ENCODE measurements at places on chromosomes 6 and 20.

DNA sequence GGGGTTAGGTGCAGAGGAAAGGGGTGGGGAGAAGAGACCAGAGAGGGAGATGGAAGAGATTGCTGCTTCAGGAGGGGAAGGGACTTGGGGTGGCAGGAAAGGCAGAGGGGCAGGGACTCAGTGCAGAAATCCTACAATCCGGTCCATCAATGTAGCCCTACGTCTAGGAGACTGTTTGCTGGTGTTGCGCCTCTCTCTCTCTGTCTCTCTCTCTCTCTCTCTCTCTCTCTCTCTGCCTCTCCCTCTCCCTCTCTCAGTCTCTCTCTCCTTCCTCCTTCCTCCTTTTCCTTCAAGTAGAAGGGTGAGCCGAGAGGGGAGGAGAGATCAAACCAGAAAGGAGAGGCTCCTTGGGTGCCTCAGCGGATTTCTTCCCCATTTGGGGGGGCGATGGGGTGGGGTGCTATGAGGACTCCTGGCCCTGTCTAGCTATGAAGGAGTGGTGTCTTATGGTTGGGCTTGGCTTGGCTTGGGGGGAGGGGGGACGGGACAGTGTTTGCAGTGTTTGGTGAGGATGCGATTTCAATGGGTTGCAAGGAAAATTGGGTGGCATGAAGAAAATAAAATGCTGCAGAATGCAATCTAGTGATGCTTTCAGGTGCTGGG lies 181.2 kb downstream of the TBXT start:
- no peak for DNase-seq

GRCh38 chr6:157270308-157270707 lies 53.0 kb downstream of the TMEM242 start:
- no peak for DNase-seq

DNA sequence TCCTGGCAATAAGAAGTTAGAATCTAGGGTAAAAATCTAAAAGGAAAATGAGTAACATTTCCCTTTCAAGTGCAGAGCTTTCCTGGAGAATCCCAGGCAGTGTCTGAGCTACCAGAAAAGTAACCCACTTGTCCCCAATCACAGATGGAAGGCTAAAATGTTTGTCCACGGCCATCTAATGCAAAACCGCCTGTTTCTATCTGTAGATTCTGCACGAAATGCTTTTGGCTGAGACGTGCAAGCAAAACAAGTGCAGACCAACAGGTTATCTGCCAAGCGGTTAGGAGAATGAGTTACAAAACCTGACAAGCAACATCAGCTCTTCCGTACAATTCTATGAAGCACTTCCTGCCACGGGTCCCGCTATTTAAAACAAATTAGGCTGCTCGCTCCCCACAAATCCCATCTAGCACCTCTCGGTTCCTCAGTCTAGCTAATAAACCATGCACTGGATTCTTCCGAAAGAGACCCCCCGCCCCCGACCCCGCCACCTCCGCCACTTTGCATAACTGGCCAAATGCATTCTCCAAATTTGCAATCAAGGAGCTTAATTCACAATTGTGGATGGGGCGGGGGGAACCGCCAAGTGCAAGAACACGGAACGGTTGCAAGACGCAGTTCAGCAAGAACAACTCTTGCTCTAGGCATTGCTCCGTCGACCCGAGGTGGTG lies 1.4 kb downstream of the ELOVL5 start:
- peak; percentile 29 for DNase-seq

DNA sequence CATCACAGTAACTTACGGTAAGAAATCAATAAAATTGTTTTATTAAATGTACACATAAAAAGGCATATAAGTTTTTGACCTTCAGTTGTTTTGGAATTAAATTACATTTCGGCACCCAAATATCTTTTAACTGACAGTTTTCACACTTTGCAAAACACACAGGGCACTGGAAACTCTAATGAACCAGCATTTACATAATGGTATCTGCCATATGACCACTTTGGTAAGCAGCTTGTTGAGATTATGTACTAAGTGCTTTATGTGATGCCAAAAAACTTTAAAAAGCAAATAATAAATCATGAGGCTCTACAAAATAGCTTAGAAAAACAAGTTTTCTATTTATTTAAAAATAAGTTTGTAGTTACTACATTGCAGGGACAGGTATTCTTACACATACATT lies 68.2 kb downstream of the IRAK1BP1 start:
- no peak for DNase-seq

DNA sequence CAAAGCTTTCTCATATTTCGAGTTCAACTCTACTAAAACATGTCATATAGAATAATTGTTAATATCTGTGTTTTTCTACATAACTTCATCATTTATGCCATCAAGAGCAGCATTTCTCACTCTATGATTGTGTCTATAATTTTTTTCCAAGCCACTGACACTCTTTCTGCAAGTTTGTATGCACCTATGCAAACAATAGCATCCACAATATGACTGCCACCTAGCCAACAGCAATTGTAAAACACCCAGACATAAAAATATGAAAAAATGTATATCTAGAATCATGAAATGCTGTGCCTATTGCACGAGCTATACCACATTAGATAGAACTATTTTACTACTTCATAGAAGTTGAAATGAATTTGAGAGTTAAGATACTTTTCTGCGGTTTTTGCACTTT lies 286.5 kb upstream of the MARCKS start:
- no peak for DNase-seq

DNA sequence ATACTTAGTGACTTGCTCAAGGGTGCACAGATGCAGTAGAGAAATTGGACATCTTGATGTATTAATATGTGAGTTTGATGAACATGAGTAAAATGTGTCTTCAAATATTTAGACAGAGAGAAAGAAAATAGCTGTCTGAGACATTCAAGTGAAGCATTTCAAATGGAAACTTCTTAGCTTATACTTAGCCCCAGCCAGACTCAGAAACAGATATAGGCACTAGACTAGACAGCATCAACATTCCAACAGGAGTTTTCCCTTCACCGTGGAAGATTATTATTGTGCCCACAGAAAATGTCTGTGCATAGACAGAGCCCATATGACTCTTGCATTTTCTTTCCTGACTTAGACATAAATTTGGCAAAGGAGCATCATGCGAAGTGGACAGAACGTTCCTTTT lies 443.0 kb downstream of the PLCB1 start:
- DNase-seq, result no peak

DNA sequence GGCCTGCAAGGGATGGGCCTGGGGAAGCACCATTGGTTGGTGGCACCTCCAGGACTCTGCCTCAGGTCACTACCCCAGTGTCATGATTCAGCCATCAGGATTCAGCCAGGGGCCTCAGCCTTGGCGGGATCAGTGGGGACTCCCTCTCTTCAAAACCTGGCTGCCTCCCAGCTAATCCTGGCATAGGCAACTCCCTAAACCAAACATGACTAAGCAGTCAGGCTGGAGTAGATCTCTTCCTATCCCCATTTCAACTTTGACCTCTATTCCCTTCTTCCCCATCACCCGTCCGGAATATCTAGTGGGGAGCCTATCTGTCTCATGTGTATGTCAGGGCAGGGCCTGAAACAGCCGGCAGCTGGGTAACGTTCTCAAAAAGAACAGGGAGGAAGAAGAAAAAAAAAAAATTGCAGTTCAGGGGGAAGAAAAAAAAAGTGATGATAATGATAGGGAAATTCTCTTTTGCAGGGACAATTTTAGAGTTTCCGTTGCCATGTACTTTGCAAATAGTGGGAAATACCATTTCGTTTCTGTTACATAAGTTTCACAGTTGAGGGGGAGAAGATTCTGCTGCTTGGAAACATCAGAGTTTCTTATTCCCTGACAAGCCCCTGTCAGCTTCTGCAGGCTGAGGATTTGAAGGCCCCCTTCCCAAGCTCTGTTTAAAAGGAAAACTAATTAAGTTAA lies 4.1 kb upstream of the PREX1 start:
- DNase-seq, result no peak

- DNase-seq, result no peak
Observed at GRCh38 chr6:12893036-12893435, 176.5 kb downstream of the PHACTR1 start.

DNA sequence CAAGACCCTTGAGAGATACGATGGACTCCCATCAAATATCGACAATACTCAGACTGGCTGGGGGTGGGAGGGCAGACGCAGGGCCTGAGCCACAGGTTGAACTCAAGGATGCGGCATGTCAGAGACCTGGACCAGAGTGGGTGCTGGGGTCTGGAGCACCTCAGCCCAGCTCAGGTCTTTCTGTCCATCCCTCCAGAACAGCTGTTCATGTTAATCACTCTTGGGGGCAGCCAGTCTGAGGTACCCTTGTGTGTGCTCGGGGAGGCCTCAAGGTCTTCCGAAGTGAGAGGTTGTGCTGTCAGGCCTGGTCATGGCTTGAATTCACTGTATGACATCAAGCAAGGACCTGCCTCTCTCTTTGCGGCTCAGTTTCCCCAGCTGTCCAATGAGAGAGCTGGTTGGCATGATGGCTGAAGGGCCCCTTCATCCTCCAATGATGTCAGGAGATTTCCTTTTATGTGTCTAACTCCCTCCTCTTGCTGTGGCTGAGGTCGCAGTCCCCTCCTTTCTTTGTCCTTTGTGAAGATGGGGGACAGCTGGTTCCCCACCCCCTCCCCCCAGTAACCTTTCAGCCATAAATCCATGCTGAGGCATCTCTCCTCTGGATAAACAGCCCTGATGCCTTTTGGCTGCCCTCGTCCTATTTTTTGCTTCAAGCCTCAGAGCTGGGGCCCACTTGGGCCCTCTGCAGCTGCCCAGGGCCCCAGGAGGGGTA lies 15.3 kb downstream of the MYH7B start:
- no peak for DNase-seq

DNA sequence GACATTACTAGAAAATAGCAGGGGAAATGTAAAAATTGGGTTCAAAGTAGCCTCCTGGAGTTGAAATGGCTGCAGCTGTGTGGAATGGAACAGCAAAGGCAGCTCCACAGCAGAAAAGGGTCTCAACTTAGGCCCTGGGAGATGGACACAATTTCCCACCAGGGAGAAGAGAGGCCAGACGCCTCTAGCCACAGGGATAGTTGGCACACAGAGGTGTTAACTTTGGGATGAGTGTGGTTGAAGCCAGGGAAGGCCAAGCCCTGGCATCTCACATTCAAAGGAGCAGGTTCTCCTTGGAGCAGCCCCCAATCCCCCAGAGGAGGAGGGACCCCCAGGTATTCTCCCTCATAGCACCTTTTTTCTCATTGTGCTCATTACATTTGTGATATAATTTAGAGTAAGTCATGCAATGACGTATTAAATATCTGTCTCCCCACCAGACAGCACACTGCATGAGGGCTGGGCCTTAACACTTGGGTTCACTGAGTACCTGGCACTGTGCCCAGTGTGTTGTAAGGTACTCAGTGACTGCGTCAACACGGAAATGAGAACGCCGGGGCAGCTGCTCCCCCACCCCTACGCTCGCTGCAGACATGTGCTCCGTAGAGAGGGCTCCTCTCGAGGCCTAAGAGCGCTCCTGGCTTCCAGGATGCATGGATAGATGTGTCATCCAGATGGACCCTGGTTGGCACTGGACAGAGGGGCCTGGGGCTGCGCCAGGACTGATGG lies 76.0 kb upstream of the CD93 start:
- no peak for DNase-seq

DNA sequence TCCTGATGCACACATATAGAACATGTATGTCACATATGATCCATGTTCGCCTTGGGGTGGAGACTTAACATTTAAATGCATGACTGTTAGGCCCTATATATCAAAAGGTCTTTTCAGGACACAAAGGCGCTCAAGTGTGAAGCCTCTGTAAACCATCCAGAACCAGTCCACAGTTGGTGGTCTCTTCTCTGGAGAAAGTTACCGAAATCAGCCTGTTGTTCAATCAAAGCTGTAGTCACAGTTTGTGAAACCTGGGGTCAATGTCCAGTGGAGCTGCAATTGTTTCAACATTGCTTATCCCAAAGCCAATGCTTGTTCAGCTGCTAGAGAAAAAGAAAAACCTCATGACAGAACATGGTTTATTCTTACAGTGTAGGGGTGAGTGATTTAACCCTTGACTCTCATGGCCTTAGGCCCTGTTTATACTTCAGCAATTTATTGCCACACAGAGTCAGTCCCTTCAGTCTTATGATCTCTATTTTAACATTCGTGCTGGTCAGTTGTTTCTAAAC lies 193.6 kb upstream of the CST7 start:
- no peak for DNase-seq

DNA sequence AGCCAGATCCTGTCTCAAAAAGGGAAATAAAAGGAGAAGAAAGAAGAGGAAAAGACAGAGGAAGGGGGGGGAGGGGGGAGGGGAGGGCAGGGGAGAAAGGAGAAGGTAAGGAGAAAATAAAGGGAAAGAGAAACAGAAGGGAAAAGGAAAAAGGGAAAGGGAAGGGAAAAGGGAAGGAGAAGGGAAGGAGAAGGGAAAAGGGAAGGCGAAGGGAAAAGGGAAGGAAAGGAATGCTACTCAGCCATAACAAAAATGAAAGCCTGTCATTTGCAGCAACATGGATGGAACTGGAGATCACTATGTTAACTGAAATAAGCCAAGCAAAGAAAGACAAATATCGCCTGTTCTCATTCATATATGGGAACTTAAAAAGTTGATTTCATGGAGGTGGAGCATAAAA lies 22.3 kb downstream of the RBM24 start:
- no peak for DNase-seq

GRCh38 chr6:152630832-152631231 lies 6.3 kb downstream of the SYNE1 start:
- DNase-seq, result no peak

DNA sequence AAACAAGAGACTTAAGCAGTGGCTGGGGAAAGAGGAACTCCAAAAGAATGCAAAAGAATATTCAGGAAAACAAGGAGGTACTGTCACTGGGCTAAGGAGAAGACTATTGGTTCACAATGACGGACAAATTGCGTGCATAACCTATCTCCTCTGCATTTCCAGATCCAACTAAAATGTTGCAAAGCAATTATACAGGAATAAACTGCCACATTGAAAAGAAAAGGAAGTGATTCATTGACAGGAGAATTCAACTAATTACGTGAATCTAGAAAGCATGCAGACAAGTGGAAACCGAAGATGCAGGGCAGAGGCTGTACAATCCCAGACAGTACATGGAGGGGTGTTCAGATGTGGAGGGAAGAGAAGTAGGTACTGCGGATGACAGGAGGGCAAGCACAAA lies 152.8 kb upstream of the RIPOR2 start:
- DNase-seq, result no peak

Data from activated CD4-positive, alpha-beta T cell treated with anti-CD3 and anti-CD28 coated beads, Interleukin-2, amount 50 U/mL, for 48 hours (primary cell).